Cerebellar cortex (tissue), 1 donor: ENCODE measurements at places on chromosomes 1 and 21.
A peak's percentile ranks its signal among the peaks of the same experiment; 100 is the strongest.

GRCh38 chr1:13786541-13786940, 86.6 kb downstream of the PRDM2 start:
- DNase-seq = peak; percentile 82

DNA sequence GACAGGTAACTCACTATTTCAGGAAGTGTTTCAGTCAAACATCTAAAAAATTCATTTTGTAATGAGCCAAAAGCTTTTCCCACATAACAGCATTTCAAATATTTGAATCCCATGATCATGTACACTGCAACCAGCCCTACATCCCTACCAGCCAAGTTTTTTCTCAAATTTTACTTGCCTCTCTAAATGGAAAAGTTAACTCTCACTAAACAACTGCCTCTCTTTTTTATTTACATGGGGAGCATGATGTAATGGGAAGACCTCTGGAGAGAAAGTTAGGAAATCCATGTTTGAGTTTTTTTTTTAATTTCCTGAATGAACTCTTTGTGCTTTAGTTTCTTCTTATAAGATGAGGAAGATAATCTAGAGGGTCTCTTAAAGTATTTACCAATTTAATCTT, 70.5 kb downstream of the TTLL7 start:
- no peak for DNase-seq

GRCh38 chr1:226978432-226979114, 38.5 kb downstream of the COQ8A start:
- no peak for DNase-seq

- no peak for DNase-seq
These were observed 46.6 kb downstream of the CRB1 start for GRCh38 chr1:197314682-197315081.

DNA sequence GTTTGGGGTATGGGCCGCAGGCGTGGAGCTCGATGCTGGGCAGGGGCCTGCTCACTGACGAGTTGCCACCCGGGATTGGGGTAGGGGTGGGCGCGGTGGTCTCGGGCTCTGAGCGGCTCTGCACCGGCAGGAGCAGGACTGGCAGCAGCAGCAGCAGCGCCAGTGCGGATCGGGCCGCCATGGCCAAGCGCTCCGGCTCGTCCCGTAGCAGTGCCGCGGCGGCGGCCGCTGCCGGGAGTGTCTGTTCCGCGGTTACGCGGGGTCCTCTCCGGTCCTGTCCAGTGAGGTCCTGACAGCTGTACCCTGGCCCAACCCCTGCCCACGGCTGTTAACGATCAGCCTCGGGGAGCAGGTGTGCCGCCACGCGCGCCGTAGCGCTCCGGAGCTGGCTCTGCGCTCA, 26.5 kb downstream of the ADARB1 start:
- no peak for DNase-seq

DNA sequence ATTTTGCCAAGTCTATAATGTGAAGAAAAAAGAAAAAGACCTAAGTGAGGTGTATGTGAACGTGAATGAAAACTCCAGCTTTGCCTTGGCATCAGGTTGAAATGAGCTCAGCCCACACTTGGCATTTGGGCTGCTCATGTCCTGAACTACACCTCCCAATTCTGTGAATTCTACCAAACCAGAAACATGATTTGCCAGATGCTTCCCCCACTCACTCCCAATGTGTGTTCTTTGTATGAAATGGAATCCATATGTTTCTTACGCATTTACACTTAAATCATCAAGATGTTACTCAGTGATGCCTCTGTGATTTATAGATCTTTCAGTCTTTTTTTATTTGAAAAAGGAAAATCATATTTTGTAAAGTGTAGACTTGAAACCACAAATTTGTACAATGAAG, 32.8 kb upstream of the RUNX1 start:
- DNase-seq = no peak

GRCh38 chr1:74415935-74416334, 96.5 kb downstream of the LRRC53 start:
- no peak for DNase-seq

DNA sequence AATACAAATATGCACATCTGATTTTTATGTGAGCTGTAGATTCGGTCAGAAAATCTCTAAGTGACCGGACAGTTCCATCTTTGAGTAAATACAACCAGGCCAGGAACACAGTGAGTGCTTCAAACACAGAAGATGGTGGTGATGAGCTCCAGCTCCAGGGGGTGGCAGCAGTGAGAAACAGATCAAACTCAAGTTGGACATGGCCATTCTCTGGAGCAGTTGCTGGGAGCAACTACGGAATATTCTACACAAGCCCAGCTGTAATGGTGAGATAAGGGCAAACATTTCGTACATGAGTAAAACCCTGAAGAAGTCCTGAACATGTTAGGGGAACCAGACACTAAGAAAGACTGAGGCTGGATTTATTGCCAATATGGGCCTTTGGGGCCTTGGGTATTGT, 100.7 kb downstream of the BARHL2 start:
- DNase-seq = peak; percentile 69

DNA sequence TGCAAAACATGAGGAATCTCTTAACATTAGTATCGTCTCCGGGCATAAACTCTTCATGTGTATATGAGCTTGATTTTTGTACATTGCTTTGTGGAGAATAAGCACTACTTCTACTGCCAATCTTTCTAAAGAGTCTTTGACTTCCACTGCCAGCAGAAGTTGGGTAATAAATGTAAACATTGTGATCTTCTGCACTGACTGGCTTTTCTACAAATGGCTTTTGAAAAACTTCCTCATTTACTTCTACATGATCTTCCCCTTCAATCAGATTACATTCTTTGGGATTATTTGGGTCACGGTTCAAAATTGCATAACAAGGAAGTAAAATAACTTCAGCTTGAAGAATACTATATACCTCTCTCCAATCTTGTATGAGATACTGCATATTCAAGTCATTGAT, 30.4 kb upstream of the SLC44A5 start:
- DNase-seq = no peak

- DNase-seq = no peak
These were observed 181.0 kb downstream of the DHRS3 start for GRCh38 chr1:12436817-12437599.

DNA sequence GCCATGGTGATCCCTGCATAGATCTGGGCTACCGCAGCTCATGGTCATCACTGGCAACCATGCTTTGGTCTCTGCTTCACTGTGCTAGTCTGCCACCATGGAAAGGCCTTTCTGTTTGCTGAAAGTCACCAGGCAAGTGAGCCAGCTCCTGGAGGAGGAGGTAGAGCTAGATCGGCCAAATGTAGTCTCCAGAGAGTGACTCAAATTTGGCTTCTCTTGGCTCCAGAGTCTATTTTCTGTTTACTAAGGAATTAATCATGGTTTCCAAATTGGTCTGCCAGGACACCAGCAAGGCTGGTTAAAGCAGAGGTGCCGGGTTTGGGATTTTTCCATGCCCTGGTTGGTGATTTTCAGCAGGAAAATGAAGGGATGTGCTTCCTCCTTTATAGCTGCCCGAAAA, 52.7 kb upstream of the IVNS1ABP start:
- no peak for DNase-seq

DNA sequence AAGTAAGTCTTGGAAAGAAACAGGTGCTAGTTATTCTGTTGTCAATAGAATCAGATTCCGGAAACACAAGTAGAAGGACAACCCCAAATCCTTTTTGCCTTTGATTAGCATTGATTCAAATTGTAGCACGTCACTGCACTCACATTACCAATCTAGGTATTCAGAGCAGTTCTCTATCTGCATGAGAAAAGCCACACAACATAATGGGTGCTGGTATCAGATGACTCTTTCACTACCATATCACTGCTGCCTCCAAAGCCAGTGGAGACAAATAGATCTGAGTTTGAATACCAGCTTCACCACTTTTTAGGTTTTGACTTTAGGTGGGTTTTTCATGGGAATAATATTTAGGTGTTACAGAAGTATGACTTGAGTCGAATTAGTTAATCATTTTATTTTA, 38.9 kb downstream of the RTCA start:
- DNase-seq = no peak

- DNase-seq = no peak
These were observed 2.8 kb downstream of the ADGRL2 start for GRCh38 chr1:81803431-81804110.

DNA sequence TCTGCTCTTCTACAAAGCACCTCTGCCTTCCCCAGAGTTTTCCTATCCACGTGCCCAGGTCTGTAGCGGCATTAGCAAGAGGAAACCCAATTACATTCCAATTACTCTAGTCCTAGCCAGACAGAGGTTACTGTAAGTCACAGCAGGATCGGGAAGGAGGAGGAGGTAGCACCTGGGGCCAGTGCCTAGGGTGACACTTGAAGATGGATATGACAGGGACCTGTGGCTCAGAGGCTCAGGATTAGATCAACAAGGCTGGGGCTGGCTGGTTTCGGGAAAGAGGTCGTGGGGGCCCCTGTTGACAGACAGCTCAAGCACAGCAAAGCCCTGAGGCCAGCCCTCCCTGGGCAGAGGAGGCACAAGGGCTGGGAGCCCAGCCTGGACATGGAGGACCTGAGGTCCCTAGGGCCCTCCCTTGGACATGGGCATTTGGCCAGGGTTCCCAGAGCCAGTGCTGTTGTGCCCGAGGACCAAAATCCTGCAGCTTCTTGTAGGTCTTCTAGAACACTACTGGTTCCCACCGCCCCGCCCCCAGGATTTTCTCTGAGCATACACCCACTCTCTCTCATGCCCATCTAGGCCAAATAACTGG, 3.0 kb upstream of the HCRTR1 start:
- DNase-seq = no peak

- peak; percentile 67 for DNase-seq
These were observed 57.6 kb upstream of the KIF1B start for GRCh38 chr1:10152709-10153284.

- DNase-seq = peak; percentile 60
These were observed at the start of gene PTPRU for GRCh38 chr1:29235955-29236711. PTPRU (plus strand) TSS chr1:29236522; CDS start chr1:29236645, 123 bp downstream.

- peak; percentile 87 for DNase-seq
These were observed 176.7 kb downstream of the OLFM3 start for GRCh38 chr1:101820071-101820470.

DNA sequence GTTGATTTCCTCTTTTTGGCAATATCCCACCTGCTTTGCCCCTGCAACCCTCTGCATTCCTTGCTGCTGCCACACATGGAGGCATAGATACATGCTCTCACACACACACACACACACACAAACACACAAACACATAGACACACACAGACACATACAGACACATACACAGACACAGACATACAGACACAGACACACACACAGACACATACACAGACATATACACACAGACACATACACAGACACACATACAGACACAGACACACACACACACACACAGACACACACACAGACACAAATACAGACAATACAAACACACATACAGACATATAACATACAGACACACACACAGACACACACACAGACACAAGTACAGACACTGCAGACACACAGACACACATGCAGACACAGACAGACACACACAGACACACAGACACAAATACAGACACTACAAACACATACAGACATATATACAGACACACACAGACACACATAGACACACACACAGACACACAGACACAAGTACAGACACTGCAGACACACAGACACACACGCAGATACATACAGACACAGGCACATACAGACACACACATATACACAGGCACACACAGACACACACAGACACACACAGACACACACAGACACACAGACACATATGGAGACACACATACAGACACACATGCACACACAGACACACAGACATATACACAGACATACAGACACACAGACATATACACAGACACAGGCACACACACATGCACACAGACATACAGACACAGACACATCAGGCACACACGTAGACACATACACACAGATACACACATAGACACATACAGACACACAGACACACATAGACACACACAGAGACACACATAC, 83.3 kb downstream of the MAP3K7CL start:
- DNase-seq = no peak

DNA sequence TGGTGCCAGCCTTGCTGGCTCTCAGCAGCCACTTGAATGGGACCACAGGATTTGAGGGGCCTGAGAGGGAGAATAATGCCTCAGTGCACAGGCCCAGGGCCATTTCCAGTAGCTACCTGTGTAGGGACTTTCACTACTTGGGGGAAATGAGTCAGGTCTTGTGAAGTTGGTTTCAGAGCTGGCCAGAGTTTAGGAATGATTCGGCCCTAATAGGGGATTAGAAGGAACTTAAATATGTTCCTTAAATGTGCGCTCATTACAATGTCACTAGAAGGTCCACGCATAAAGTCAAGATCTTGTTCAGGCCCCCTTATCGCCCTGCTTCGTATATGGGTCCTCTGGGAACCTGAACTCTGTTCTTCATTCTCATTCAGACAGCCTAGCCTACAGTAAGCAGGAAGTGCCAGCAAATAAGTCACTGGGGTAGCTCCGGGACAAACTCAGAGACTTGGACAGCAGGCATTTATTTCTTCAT, 5.6 kb upstream of the AKR1A1 start:
- no peak for DNase-seq

DNA sequence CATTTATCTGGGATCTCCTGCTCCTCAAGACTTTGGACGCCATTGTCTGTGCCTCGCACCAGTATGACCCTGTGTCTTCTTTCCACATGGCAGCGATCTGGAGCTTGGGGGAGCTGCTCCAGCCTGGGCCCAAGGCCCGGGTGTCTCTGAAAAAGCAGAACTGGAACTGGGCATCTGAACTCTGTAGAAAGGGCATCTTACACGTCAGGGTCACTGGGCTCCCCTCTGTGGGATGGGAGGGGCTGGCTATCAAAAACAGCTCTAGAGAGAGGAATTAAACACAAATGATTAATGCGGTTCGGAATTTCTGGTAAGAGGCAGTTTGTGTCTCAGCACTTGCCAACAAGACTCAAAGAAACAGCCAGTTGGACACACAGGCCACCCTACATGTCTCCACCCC, 16.1 kb downstream of the FCRL1 start:
- DNase-seq = no peak

- DNase-seq = no peak
These were observed 277.6 kb downstream of the KIF26B start for GRCh38 chr1:245432228-245432875.

- no peak for DNase-seq
These were observed 21.1 kb downstream of the QSOX1 start for GRCh38 chr1:180175806-180176205.

GRCh38 chr21:16855164-16855667, 657.6 kb upstream of the CXADR start:
- DNase-seq = no peak

GRCh38 chr21:40134731-40135492, 267.7 kb downstream of the PCP4 start:
- no peak for DNase-seq

GRCh38 chr1:156510709-156511108, 10.1 kb upstream of the MEF2D start:
- peak; percentile 83 for DNase-seq

DNA sequence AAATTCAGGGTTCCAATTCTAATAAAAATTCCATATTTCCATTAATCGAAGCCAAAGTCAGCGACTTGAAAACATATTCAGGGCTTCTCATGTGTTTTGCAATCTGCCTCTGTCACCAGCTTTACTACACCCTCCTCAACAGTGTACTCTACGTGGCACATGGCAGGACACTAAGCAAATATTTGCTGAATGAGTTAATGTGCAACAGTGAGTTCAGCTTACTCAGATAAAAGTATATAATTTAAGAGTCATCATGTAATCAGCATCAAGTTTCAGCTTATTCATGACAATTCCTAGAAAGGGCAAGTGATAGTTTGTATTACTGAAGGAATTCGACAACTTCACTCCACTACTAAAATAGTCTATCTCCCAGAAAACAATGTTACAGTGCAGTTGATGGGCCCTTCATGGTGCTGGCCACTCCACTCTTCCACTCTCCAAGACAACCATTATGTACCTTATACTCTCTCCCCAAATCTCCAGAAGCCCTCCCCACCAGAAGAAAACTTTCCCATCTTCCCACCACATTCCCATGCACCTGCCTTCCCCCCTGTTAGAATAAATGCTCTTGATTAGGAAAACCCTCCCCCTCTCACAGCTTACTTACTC, 97.3 kb downstream of the TTLL7 start:
- no peak for DNase-seq
